ENCODE measurements at places on chromosomes 11 and 22.

DNA sequence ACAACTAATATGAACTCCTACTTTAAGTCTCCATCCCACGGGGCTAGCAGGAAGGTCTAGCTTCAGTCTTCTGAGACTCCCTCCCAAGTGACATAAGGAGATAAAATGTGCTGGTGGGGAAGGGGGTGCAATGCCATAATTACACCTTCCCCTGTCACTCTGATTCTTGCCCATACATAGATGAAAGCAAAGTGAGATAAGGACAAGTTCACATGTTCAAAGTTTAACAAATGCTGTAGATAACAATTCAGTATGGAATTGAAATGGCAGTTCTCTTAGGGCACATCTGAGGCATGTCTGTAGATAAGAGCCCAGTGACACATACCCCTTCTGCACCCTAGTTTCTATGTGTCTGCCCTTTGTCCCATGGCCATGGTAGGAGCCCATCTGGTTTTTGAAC, 38.2 kb upstream of the PANX1 start:
- no peaks in the 10 kb centered on the region for H3K36me3 ChIP-seq
- H3K27me3 ChIP-seq: peaks cover 3% of the 10 kb centered on the region
- no peak for DNase-seq
- no peak overlapping the region for H3K4me3 ChIP-seq
- H3K4me1 ChIP-seq: no peaks in the 10 kb centered on the region

DNA sequence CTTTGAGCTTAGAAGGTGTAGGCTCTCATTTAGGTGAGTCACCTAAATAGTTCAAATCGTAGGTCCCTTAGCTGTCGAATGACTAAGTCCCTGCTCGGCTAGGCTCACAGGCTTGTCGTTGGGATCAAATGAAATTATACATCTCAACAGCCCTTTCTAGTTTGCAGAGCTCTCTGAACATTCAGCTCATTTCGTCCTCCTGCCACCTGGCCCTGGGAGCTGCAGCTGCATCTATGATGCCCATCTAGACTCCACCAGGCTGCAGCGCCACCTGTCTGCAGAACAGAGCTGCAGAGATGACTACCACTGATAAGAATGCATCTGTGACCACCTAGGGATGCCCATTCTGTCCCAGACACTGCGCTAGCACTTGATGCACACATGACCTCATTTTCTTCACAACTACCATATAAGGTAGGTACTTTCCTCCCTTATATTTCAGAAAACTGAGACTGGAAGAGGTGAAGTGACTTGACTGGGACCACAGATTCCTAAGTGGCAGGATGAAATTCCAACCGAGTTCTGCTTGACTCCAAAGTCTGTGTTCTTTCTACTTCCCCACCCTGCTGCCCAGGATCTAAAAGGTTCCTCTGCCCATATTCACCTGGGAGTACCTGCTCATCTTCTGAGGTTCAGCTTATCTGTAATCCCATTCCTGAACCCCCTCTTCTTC, 141.1 kb upstream of the NARS2 start:
- H3K4me3 ChIP-seq: no peak overlapping the region
- peaks cover 5% of the 10 kb centered on the region for H3K27me3 ChIP-seq
- H3K36me3 ChIP-seq: no peaks in the 10 kb centered on the region
- H3K4me1 ChIP-seq: no peaks in the 10 kb centered on the region
- H3K27ac ChIP-seq: no peak overlapping the region
- peak; percentile 63 for DNase-seq

- H3K4me1 ChIP-seq: peaks cover 31% of the 10 kb centered on the region
- H3K27ac ChIP-seq: no peak overlapping the region
- DNase-seq: no peak
- no peaks in the 10 kb centered on the region for H3K27me3 ChIP-seq
- H3K4me3 ChIP-seq: no peak overlapping the region
These were observed 174.0 kb downstream of the TBC1D22A start for GRCh38 chr22:46936378-46936903.

DNA sequence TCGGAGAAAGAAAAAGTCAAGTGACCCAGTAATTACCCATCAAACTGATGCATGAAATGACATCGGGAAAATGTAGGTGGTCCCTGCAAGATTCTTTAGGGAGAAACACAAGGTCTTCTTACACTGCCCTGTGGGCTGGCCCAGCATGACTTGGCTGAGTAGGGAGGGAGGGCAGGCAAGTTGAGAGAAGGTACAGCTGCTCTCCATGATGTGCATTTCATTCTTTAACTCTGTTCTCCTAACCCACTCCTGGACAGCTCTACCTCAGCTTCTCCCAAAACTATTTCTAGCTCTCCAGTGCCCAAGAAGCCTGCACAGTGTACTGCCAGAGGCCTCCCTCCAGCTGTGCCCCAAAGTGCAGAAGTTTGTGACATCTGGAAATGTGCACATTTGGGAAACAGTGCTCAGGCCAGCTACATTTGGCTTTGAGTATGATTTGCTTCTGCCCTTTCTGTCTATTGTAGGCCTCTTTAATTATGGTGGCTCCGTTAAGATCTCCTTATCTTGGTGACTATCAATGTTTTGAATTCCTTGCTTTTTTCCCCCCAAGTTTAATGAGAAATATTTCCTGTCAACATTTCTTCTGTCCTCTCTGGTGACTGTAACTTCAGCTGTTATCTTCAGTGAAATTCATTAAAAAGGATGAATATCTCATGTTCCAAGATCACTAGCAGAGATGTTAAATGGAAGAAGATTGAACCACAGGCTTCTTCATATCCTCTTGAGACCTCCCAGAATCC, 26.7 kb upstream of the PRSS23 start:
- no peak for DNase-seq
- no peaks in the 10 kb centered on the region for H3K4me1 ChIP-seq
- no peak overlapping the region for H3K27ac ChIP-seq
- H3K36me3 ChIP-seq: no peaks in the 10 kb centered on the region
- peaks cover 4% of the 10 kb centered on the region for H3K27me3 ChIP-seq

DNA sequence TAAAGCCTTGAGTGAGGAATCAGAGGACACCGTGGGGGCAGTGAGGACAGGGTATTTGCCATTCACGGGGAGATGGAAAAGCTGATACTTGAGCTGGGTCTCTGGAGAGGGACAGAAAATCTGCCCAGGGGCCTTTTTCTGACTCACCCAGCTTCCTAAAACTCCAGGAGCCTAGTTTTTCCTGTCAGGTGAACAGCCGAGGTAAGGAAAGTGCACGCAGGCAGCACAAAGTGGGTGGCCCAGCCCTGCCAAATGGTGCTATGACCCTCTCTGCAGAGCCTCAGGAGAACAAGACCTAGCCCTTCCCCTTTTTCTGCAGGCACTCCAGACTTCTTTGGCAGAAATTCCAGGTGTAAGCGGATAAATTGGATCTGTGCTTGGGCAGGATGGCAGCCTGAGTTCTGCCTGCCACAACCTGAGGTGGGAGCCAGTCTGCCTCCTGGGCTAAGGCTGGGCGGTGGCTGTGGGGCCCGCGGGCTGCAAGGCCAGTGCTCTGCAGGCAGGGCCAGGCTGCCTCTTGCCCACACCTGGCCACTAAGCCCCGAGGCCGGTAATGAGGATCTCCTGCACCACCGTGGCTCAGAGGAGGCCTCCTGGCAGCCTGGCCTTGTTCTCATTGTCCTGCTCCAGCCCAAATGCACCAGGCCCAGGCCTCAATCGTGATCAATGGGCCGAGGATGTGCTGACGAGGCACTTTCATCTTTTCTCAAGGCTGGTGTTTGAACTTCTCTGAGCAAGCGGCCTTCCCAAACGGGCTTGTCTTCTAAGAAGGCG, 72.9 kb upstream of the LMO1 start:
- no peak overlapping the region for H3K27ac ChIP-seq
- H3K4me1 ChIP-seq: peaks cover 4% of the 10 kb centered on the region
- H3K36me3 ChIP-seq: no peaks in the 10 kb centered on the region
- no peak overlapping the region for H3K4me3 ChIP-seq
- no peak for DNase-seq

DNA sequence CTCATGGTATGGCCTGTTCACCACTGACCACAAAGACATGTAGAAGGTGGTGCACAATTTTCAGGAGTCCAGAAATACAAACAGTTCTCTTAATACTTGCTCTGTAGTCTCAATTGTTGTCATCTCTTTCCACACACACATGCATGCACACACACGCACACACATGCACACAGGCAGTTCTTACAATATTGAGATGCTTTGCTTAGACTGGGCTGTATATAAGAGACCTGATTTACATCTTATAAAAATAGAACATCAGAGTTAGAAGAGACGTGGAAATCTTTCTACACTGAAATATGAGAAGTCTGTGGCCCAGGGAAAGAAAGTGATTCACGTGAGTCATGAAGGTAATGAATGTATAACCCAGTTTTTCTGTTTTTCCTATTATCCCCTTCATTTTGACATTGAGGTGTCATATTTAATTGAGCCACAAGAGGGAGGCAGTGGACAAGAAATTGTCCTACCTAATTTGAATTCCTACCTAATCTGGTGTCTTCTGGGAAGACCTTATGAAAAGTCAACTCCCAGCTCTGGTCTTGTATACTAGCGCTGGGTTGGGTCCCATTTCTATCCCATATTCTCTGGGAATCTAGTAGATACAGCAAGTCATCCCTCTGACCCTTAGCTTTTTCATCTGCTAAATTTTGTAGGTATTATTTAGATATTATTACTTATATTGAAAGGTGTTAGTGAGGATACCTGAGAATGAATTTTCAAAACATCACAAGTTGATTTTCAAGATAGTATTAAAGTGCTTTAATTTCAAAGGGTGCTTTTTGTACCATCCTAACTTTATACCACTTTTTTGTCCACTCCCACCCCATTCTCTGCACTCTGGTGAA, 14.9 kb upstream of the MS4A4A start:
- peaks cover 21% of the 10 kb centered on the region for H3K27me3 ChIP-seq
- peak; percentile 28 for DNase-seq
- H3K4me1 ChIP-seq: no peaks in the 10 kb centered on the region
- no peaks in the 10 kb centered on the region for H3K36me3 ChIP-seq
- H3K4me3 ChIP-seq: no peak overlapping the region
- no peak overlapping the region for H3K27ac ChIP-seq

Measured in activated naive CD8-positive, alpha-beta T cell treated with anti-CD3 and anti-CD28 coated beads, Interleukin-2, amount 50 U/mL, for 24 hours (primary cell).